ENCODE measurements at places on chromosomes 4 and X.

- DNase-seq = no peak
These were observed 76.7 kb upstream of the PLAC1 start for GRCh38 chrX:134735015-134735414.

- no peak for DNase-seq
These were observed 97.3 kb upstream of the CNKSR2 start for GRCh38 chrX:21276736-21277433.

DNA sequence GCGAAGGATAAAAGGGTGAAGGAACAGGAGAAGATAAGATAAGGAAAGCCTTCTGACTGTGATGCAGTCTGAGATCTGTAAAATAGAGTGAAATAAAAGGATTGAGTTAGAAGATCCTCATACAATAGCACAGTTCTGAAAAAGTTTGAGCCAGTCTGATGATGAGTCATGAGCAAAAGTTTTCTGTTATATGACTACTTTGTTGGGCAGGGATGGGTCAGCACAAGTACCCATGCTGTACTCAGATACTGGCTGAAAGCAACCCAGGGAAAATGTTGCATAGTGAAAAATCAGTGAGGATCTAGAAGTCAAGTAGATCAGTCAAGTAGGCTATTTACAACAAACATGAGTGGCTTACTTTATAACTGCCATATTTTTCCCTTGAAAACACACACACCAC lies 253.5 kb downstream of the PCDH10 start:
- DNase-seq = no peak

DNA sequence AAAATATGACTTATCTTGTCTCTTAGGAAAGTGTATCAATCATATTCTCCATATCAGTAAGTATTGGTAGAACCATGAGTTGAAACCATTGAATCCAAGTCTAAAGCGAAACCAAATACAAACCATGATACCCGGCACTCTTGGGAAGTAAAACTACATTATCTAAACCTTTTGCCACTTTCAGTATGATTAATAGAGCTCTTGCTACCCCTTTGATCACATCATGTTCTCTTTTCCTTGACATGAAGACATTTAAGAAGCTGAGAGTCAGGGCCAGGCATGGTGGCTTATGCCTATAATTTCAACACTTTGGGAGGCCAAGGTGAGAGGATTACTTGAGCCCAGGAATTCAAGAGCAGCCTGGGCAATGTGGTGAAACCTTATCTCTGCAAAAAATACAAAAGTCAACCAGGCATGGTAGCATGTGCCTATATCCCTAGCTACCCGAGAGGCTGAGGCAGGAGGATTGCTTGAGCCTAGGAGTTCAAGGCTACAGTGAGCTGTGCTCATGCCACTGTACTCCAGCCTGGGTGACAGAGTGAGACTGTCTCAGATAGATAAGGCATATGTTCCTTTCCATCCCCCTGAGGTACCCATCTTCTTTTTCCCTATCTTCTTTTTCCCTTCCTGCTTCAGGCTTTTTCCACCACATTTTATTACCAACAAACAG lies 45.4 kb downstream of the CEP135 start:
- DNase-seq = no peak

DNA sequence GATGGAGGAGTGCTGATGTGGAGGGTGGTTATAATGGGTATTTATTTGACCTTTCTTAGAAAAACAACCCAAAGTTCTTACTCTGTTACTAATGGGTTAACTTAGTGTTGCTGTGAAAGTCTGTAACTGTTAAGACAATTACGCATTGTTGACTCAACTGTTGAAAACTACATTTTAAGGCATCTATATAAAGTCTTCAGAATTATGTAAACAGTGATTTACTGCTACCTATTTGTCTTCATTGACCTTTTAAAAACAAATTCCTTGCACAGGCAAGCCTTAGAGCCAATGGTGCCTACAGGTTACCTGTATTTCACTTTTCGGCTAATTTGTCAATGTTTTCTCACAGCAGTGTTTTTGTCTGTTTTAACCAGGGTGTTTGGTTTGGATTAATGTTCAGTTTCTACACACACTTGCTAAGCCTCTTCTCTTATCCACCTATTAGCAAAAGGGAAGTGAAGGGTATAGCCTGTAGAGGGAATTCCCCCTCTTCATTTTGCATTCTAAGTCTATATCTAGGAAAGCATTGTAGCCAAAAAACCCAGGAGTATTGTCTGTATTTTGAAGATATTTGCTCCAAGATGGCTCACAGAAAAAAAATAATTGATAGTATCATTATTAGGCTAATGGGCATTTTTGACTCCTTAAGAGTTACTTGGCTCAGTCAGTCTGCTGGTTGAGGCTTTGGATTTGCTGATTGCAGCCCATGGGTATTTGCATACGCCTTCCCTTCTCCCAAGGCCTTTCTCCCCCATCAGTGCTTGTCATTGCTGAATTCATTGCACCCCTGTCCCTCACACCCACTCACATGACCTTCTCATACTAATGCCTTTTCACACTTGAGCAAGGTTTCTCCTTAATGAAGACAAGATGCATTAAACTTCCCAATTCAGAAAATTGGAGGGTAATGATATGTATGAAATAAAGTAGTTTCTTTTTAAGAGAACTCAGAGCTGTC lies 30.5 kb downstream of the AFF1 start:
- DNase-seq = no peak

DNA sequence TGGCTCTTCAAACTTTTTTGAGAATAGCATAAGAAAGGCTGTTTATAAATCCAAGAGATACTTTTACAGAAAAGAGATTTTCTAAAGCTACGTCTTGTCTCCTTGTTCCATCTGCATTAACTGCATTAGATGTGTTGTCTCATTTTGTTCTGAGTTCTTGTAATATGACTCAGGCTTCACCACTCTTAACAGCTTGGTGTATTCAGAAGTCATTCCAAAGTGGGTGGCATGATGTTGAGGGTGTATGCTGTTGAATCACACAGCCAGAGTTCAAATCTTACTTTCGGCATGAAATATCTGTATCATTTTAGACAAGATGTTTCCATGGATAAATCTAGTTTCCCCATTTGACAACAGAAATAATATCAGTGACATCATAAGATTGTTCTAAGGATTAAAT lies 30.1 kb downstream of the SYTL5 start:
- no peak for DNase-seq

DNA sequence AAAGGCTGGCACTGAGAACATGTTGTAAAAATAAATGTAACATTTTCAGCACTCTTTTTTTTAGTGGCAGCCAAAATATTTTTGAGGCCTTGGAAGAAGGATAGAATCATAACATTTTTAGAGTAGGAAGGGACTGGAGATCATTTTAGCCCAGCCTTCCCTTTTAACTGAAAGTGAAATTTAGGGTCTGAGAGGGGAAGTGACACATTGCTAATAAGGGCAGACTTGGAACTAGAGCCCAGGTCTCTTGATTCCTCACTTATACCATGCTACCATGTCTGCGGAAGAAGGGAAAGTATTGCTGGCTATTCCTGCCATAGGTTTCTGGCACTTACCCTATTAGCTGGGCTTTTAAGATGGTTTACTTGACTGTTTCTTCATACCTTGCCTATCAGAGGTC lies 4.8 kb downstream of the WDR44 start:
- no peak for DNase-seq

- no peak for DNase-seq
These were observed 1.9 kb upstream of the PACRGL start for GRCh38 chr4:20698382-20698781.

DNA sequence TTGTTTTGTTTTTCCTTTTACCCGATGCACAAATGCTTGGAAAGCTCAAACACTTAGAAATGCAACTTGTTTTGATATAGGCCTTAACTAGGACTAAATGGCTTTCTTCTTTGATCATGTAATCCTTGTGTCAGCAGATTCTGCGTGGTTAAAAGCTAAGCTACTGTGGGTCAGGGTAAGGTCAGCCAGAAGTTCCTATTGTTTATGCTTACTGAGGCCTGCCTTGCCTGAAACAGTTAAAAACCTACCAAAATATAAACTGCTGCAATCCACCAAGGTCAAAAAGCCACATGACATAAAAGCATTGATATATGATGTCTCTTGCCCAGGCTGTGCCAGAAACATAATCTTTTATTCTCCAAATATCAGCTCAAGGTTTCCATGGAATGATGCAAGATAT lies 223.4 kb downstream of the FAM47B start:
- DNase-seq = no peak

DNA sequence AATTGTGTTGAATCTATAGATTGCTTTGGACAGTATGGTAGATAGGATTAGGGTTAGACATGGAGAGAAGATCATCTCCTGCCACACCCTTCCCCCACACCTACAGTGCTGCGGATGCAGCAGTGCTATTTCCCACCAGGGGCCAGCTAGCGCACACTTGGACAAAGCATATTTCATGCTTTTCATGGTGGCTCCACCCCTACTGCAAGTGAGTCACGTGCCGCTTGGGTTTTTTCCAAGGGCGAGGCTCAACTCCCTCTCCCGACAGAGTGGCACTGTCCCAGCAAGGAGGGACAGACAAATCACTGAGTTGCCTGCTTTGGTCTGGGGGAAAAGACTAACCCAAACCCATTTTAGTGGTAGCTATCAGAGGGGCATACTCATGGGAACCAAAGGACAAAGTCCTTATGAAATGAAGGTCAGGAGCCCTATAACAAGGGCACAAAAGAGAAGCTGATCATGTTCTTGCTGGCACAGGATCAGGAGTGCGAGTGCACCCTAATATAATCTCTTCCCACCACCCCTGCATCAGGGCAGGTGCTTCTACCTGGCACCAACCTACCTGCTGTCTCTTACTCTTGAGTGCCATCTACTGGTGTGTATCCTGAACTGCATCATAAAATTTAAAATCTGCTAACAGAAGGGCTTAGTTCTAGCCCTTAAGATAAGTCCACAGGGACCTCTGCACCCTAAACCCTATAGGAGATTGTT lies 55.1 kb upstream of the PGAM4 start:
- DNase-seq = peak; percentile 22

DNA sequence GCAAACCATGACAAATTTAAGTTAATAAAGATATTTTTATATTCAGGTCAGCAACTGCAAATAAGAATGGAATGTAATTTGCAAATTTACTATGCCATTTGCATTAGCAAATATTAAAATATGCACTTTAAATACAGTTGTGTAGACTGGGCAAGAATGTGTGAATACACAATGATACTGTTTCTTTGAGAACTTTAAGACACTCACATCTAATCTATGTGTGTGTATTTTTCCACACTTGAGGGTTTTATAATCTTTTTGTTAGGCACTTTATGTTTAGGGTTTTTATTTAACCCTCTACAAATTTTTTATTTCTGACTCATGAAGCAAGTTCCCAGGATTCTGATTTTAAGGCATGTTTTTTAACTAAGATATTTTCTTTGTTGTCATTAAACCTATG lies 23.9 kb upstream of the NDNF start:
- no peak for DNase-seq

GRCh38 chr4:142405021-142405694 lies 440.9 kb downstream of the INPP4B start:
- peak; percentile 44 for DNase-seq

GRCh38 chr4:80948141-80948540 lies 82.4 kb upstream of the BMP3 start:
- DNase-seq = no peak

GRCh38 chr4:73208376-73208775 lies 50.2 kb downstream of the ANKRD17 start:
- DNase-seq = no peak

All from CD4-positive, alpha-beta T cell treated with Interleukin-15 for 1 hour (primary cell).